Activated CD4-positive, alpha-beta T cell treated with anti-CD3 and anti-CD28 coated beads, Interleukin-2, Interleukin-6, amounts not matched to agents 100 ng/mL and 50 ng/mL, durations not matched to agents 16 hours and 8 hours (primary cell): ENCODE measurements at places on chromosomes 11 and 22.

DNA sequence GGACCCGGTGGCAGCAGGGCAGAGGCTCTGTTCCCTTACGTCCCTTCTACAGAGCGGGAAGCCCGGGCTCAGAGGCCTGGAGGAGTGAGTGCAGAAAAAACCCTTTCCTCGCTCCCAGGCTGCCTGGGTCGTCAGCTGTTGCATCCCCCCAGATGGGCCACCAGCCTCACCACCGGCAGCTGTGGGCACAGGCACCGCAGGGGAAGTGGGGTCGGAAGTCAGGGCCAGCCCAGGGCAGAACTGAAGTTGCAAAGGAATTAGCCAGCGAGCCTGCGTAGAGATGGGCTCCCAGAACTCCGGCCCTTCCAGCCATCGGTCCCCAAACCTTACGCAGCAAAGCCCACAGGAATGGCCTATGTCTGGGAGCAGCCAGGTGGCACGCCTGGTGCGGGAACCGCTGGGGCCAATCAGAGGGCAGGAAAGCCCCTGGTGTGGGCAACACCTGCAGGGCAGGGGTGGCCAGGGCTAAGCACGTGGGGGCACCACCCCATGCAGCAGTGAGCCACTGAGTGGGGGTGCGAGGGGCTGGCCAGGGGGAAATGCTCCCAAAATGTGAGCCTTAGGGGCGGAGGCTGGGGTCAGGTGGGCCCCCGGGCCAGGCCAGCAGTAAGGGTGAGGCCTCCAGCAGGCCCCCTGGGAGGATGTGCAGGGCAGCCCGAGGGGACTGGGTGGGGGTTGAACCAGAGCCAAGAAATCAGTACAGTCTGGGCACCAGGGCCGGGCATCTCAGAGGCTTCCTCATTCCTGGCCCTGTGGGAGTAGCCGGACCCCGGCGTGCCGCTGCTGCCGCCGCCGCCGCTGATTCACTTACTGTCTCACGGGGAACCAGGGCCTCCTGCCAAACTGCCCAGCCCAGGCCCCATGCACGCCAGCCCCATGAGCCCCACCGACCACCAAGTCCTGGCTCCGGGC lies 58.2 kb downstream of the WNT7B start:
- DNase-seq = no peak

GRCh38 chr11:16945671-16946469 lies 68.3 kb downstream of the PLEKHA7 start:
- peak; percentile 66 for DNase-seq

DNA sequence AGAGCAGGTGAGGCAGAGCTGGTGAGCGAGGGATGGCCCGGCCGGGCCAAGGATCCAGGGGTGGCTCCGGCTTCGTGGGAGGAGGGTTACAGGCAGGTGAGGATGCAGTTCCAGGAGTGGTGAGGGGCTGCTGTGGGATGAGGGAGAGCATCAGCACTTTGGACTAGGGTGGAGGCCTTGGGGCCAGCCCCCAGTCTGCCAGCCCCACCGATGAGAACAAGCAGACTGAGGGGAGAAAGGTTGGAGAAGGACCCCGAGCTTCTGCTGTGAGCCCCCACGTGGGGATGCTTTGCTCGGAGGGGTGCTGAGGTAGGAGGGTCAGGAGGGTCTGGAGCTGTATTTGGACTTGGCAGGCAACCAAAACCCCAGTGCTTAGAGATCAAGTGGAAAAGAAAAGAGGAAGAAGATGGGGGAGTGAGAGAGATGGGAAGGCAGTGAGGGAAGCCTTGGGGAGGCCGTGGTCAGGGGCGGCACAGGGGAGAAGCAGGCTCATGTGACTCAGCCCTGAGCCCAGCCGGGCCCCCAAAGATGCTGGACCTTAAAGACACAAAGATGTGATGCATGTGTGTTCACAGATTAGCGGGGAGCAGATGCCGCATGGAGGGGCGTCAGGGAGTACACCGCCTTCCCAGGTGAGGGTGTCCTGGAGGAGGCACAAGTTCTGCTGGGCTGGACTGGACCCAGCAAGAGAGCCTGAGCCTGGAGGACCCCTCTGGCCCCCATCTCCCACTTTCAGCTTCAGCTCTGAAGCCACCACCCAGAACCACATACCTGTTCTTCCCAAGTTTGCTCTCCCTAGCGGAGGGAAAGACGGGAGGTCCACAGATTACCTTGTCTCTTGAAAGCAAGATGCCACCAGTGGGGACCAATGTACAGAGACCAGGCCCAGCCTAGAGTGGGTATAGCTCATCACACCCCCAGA lies 91.3 kb downstream of the CDKN1C start:
- DNase-seq = no peak

DNA sequence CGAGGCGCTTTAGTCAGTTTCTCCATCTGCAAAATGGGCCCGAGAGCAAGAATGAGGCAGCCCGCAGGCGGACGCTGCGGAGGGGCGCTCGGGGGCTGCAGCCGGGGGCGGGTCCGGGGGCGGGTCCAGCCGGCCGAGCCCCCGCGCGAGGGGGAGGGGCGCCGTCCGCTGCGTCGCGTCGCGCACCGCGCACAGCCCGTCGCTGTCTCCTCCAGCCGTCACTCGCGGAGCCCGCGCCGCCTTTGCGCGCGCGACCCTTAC lies 282 bp downstream of the PC start:
- DNase-seq = no peak

DNA sequence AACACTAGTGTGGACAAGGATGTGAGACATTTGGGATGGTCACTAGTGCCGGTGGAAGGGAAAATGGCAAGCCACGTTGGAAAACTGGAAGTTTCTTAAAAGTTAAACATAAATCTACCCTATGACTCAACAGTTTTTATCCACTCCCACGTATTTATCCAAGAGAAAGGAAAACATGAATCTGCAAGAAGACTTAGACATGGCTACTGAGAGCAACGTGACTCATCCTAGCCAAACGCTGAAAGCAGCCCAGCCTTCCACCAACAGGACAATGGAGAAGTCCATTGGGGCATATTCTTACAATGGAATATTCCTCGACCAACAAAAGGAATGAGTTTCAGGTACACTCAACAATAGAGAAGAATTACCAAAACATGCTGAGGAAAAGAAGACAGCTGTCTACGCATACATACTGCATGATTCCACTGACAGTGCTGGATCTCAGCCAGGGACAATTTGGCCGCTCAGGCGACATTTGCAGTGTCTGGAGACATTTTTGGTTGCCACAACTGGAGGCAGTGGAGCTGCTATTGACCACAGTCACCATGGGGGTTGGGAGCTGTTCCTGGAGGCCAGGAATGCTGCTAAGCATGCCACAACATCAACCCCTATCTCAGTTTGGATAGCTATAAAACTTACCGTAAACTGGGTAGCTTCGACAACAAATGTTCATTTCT lies 21.2 kb downstream of the SYT13 start:
- no peak for DNase-seq

DNA sequence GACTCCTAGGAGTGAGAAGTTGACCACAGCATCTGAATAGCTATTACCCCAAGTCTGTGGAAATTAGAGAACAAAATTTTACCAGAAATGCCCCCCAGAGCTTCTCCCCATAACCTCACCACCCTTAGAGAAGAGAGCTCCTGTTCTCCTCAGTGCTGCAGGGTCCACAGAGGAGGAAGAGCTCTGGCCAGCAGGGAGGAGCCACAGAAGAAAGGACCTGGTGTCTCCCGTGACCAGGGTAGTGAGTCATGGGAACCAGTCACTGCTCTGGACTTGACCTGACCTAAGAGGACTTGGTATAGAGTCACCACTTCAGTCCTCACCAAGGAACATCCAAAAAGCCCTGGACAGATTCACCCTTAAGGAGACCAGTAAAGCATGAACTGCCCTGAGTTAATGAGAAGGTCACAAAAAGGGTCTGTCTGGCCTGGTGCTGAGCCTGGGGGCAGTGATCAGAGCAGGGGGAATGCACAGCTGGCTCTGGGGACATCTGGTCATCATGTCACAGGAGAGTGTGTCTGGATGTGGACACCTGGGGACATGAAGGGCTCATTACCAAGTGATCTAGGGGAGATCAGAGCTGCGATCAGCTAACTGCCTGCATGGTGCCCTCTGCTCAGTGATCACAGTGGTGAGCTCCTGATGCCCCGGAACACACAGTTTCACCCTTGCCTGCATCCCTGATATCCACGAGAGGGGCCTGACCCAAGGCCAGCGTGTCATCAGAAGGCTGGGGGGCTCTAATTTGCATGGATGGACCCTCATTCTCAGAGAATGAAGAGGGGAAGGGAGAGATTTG lies 103.3 kb upstream of the TOP3B start:
- DNase-seq = no peak
